Mucosa of gallbladder (tissue), 1 donor: ENCODE measurements at places on chromosomes 4 and X.

DNA sequence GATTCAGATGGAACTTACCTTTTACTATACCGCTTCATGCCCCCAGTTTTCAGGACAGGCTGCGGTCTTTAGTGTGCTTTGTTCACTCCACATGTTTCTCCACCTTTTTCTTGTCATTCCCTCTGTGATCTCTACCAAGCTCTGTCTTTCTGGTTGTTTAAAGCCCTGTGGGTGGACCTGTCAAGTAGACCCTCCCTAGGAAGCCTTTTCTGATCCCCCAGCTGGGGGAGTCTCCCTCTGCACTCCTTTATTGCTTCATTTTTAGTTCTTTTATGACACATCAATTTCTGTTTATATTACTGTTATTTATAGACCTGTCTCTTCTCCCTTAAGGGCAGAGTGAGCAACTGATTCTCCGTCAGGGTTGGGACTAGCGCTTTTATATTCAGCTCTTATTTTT is 150.2 kb downstream of the C4orf33 start:
- DNase-seq: no peak

- DNase-seq: no peak
Observed at GRCh38 chrX:71632923-71633657, 14.8 kb upstream of the CXCR3 start.

DNA sequence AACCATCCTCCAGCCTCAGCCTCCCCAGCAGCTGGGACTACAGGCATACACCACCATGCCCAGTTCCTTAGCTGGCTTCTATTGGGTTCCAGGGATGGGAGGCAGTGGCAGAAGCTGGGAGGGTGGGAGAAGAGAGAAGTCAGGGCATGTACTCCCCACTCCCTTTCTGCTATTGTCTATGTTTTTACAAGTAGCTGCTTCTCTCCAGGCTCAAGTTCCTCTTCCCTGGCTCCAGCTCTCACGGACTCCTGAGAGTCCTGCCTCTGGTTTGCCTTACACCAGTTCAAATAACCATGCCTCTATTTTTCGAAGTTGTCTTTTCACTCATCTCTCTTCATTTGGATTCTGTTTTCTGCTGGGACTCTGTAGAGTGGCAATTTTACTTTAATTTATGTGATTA is 2.9 kb downstream of the TBC1D9 start:
- no peak for DNase-seq

GRCh38 chr4:183552274-183553146 is 47.7 kb downstream of the ING2 start:
- no peak for DNase-seq

DNA sequence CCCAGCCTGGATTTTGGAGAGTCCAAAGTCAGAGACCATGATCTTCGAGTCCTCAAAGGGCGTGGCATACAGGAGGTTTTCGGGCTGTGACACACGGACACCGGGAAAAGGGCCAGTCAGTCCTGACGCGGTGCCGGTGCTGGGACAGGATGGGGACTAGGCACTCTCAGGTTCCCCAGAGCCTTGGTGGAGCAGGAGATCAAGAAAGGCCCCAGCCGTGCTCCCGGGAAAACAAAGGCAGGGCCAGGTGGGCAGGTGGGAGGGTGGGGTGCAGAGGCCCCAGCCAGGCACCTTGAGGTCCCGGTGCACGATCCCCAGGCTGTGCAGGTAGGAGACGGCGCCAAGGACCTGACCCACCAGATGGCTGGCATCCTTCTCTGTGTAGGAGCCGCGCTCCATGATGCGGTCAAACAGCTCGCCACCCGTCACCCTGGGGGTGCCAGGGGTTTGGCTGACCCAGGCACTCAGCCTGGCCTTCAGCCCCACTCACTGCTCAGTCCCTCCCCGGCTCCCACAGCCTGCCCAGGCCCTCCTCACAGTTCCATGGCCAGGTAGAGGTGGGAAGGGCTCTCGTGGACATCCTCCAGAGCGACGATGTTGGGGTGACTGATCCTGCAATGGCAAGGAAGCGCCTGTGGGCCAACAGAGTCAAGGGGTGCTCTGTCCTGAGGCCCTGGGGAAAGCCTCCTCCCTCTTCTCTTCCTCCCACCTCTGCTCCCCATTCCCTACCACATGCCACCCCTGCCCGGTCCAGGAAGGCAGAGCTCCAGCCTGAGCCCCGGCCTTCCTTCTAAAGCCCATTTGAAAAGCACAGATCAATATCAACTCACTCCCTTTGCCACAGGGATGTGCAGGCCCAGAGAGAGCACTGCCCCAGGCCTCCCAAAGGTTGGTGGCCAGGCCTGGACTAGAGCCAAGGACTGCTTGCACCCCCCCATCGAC is 1.8 kb downstream of the PNCK start:
- no peak for DNase-seq
